ENCODE measurements at places on chromosomes 1 and 21.
A peak's percentile ranks its signal among the peaks of the same experiment; 100 is the strongest.

DNA sequence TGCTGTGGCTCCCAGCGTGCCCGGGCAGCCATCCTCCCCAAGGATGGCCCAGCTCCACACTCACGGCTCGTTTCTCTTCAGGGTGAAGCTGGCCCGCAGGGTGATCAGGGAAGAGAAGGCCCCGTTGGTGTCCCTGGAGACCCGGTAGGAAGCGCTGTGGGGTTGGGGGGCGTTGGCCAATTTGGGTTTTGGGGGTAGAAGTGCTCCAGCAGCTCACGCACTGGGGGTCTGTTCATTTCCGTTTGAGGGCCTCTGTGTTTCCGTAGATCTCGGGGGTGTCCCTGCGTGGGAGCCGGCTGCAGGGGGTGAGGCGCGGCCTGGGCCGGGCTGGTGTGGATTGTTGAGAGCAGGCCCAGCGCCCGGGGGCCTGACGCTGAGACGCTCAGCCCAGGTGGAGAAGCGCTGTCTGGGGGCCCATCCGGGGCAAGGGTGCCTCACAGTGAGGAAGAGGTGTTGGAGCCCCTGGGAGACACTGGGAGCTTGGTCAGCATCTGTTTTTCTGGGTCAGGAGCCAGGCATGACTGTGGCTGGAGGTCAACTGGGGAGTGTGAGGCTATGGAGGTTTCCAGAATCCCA lies 12.6 kb downstream of the COL6A1 start:
- DNase-seq: no peak

- peak; percentile 5 for DNase-seq
Measured at GRCh38 chr21:32917362-32918135, 108.2 kb upstream of the OLIG2 start.

DNA sequence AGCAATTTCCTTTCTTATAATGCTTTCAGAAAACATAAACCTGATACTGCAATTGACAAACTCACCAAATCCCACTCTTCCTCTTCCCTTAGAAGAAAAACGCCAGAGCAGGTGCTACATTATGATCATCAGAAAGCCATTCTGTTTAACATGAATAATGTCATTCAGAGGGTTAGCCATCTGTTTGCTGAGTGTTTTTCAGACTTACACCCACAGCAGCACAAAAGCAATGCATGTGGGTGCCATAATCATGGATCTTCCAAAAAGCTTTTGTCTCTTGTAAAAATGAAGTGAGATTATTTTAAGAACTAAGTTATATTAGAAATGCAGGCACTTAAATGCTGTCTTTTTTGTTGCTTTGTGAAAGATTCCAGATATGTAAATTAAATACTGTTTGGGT lies 204.6 kb upstream of the TMPRSS15 start:
- DNase-seq: no peak

GRCh38 chr1:178031856-178032320 lies 62.0 kb upstream of the RASAL2 start:
- peak; percentile 93 for DNase-seq

GRCh38 chr1:154962156-154962749 lies 671 bp upstream of the PYGO2 start:
- no peak for DNase-seq

GRCh38 chr1:24175033-24175755 lies 11.9 kb downstream of the IFNLR1 start:
- DNase-seq: no peak

GRCh38 chr1:204545881-204546280 lies 29.7 kb downstream of the MDM4 start:
- no peak for DNase-seq

GRCh38 chr1:11515368-11516300 lies 36.7 kb downstream of the DISP3 start:
- DNase-seq: no peak

GRCh38 chr1:23422241-23422877 lies 2.2 kb downstream of the TCEA3 start:
- DNase-seq: no peak

DNA sequence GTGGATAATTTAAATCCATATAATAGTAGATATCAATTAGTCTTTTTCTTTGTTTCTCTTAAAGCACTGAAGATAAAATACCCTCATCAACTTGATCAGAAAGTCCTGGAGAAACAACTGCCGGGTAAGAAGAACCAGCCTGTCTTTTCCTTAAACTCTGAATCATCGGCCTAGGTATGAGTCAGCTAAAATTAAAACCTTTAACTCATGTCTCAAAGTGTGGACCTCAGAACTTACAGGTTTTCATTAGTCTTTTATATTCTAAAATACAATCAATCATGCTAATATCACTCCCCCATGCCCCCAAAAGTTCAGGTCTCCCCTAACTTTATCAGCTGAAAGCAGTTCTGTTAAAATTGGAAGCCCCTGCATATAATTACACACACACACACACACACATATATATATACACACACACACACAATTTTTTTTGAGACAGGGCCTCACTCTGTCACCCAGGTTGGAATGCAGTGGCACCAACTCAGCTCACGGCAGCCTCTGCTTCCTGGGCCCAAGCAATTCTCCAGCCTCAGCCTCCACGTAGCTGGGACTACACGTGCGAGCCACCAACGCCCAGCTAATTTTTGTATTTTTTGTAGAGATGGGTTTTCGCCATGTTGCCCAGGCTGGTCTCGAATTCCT lies 61.3 kb downstream of the B3GALNT2 start:
- no peak for DNase-seq

- DNase-seq: no peak
Measured at GRCh38 chr21:33663241-33663640, 20.9 kb downstream of the ITSN1 start.

- DNase-seq: no peak
Measured at GRCh38 chr1:1164701-1165451, 8.8 kb upstream of the TTLL10 start.

DNA sequence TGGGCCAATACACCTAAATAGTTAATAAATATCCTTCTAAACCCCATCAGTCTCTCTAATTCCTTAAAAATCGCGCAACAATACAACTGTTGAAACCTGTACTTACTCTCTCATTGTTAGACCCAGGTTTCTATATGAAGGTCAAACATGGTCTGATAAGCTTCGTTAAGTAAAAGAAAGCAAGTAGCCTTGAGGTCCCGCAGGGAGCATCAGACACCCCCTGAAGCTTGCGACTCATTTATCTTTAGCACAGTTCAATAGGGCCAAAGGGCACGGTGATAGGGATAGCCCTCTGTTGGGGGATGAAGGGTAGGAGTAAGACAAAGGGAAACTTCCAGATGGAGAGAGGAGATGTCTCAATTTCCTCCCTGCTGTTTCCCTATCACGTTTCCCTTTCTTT lies 27.3 kb upstream of the THEM4 start:
- DNase-seq: no peak

DNA sequence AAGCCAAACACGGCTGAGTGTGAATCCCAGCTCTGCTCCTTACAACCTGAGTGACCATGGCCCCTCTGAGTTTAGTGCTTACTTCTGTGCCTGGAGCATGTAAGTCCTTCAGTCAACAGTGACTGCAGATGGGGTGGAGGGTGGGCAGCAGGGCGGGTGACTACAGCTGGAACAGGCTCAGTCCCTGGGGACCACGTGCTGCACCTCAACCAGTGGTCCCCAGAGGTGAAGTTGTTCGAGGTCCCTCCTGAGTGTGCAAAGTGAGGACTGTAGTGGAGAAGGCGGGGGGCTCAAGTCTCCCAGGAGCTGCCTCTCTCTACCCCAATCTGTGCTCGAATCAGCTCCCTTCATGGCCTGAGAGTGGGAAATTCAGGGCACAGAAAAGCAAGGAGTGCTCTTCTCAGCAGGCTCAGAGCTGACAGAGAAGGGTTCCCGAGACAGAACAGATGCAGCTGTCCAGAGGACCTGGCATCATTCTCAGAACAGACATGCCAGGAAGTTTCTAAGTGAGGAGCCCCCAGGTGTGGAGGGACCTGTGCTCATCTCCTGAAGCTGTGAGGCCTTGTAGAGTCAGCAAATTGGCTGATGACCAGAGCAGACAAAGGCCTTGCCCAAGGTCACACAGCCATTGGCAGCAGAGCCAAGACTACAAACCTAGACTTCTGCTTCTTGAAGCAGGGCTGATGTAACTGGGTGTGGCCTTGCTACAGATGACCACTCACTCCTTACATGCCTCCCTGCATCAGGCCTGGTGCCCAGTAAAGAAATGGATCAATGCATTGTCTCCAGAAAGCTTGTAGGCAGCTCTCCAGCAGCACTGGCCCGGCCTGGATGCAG lies 61.7 kb upstream of the EDN2 start:
- DNase-seq: no peak
